ENCODE measurements at places on chromosomes 7 and 10.

DNA sequence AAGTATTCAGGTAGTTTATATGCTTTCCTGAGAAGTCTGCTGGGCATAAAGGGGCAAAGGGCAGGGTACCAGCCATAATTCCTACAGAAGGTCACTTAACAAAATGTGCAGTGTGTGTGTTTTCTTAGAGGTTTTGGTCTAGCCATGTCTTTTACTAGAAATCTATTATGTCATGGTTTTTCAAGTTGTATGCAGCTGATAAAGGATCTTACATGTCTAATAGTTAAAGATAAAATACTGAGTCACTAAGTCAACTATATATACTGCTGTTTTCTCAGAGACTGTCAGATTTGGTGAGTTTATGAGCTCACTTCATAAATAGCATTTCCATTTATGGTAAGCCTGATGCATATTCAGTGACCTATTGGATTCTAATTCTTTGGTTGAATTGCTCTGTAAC, 7.7 kb downstream of the CASP2 start:
- DNase-seq = no peak

- DNase-seq = no peak
Measured at GRCh38 chr10:109773288-109774120, 149.8 kb downstream of the XPNPEP1 start.

- DNase-seq = no peak
Measured at GRCh38 chr7:157470017-157470322, 133.2 kb downstream of the DNAJB6 start.

GRCh38 chr10:45379891-45380540, 6.0 kb downstream of the ALOX5 start:
- DNase-seq = no peak

GRCh38 chr7:44087911-44088838, 5.8 kb upstream of the POLM start:
- no peak for DNase-seq

GRCh38 chr7:138727336-138728099, 26.4 kb upstream of the SVOPL start:
- DNase-seq = no peak

- no peak for DNase-seq
Measured at GRCh38 chr7:157553256-157553655, 216.5 kb downstream of the DNAJB6 start.

DNA sequence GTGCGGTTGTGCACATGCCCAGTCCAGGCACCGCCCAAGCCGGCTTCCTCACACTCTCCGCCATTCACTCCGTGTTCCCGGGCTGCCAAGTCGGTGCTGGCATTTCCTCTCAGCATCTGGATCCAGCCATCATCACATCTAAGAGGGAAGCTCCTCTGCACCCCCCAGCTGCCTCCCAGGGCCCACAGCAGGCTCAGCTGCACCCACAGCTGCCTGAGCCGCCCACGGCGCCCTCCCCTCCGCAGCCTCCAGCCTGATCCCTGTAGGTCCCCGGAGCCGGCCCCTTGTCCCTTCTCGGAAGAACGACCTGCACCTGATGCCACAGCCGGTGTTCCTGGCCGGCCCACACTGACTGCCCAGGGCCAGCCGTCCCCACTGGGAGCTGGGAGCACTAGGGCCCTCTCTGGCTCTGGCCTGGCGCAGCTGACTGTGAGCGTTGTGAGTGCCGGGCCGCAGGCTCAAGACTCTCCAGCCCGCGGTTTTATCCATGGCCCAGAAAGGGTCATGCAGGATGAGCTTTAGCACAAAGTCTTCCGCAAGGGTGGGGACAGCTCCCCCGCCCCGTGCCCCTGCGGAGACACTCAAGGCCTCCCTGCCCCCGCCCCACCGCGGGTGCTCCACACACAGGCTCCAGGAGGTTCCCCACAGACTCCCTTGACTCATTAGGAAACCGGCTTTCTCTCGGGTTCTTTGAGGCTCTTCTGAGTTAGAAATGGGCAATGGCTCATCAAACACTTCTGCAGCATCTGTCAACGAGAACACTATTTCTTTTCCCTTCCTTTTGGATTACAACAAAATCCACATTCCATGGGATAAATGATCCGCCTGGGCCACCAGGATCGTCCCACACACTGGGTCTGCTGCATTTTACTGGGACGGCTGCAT, 31.2 kb downstream of the CFAP46 start:
- DNase-seq = no peak

GRCh38 chr7:158487631-158488151, 99.9 kb downstream of the PTPRN2 start:
- no peak for DNase-seq

DNA sequence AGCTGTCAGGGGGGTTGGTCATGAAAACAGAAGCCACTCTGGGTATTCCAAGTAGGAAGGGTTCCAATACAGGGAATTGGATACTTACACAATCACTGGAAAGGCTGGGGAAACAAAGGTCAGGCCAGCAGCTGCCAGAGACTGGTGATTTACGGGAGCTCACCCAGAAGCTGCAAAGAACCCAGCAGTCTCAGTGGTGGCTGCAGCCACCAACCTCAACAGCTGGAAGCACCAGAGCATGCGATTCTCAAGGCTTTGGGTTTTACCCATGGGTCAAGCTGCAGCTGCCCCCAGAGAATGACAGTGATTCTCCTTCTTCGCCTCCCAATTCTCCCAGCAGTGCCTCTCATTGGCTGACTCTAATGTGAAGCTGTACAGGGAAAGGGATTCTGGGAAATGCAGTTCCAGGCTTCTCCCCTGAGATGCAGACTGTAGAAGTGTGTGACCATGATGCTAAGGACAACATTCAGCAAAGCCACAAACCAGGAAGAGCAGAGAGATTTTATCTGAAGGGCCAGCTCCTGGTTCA, 107.2 kb upstream of the TCF7L2 start:
- no peak for DNase-seq

GRCh38 chr7:2779051-2779450, 65.1 kb downstream of the GNA12 start:
- no peak for DNase-seq

DNA sequence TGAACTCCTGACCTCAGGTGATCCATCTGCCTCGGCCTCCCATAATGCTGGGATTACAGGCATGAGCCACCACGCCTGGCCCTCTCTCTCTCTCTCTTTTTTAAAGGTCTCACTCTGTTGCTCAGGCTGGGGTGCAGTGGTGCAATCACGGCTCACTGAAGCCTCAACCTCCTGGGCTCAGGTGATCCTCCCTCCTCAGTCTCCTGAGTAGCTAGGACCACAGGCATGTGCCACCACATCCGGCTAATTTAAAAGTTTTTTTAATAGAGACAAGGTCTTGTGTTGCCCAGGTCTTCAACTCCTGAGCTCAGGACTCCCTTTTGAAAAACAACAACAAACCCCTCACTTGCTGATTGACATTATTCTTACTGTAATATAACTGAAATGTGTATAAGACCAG, 11.6 kb downstream of the PALD1 start:
- DNase-seq = no peak

GRCh38 chr7:124263232-124263827, 230.5 kb upstream of the TMEM229A start:
- no peak for DNase-seq

GRCh38 chr10:90125456-90126255, 424.3 kb downstream of the KIF20B start:
- no peak for DNase-seq

- no peak for DNase-seq
Measured at GRCh38 chr10:26372513-26373354, 65.4 kb upstream of the APBB1IP start.

DNA sequence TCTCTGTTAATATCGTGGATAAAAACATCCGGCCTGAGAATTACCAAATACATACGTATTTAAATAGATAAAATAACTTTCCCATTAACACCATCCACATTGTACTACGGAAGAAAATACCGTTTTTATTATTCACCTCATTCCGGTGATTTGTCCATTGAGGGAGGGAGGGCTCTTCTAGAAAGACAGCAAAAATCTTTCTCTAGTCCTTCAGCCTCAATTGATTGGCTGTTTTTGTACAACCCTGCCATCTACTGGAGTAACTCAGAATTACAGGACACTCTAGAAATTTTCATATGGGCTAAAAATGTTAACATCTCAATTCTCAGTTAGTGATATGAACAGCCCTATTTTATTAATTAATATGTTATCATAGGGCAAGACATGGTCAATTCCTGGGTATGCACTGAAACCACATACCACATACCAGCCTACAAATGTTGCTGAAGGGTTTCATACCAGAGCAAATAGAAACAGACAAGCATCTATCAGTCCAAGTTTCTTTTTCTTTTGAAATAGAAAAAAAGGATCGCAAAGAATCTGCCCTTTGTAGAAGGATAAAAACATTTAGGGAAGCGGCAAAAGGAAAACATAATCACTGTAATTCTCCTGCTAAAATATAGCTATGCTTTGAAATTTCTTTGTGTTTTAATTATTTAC, 55.8 kb upstream of the CDCA7L start:
- no peak for DNase-seq

GRCh38 chr7:1965579-1966294, 267.0 kb downstream of the MAD1L1 start:
- no peak for DNase-seq

DNA sequence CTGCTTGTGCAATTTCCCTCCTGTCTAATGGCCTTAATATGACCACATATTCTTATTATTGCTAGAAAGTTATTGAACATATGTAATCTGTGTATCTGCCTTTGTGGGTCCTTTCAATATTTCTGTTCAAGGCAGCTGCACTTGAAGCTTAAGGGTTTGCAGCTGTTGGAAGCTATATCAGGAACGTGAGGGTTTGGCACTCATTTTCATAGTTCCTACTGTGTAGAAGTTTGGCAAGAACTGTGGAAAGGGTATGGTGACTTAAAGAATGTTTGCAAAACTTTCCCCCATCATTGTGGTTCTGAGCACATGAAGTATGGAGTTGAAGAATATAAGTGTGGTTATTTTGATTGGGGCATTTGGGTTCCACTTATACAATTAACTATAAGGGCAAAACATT, 144.7 kb upstream of the SEMA3A start:
- DNase-seq = no peak

GRCh38 chr7:47991741-47992311, 12.4 kb upstream of the HUS1 start:
- DNase-seq = peak; percentile 70

DNA sequence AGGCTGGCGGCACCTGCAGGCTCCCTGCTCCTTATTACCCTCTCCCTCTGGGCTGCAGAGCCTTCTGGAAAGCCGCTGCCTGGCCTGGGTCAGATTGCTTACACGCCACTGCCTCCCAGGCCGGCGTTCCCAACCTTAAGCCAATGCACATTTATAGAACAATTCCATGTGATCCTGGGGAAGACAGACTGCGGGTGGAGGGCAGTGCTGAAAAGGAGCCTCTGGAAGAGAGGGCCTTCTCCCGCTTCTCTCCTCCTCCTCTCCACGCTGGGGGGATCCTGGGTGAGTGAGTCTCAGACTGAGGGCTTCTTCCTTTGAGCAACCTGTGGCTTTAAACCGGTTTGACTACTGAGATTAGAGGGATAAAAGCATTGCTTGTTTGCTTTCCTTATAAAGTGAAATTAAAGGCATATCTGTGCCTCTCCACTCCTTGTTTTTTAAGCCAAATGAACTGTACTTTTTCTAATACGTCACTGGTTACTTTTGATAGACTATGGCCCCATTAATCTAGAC, 5.5 kb downstream of the TACC2 start:
- no peak for DNase-seq

DNA sequence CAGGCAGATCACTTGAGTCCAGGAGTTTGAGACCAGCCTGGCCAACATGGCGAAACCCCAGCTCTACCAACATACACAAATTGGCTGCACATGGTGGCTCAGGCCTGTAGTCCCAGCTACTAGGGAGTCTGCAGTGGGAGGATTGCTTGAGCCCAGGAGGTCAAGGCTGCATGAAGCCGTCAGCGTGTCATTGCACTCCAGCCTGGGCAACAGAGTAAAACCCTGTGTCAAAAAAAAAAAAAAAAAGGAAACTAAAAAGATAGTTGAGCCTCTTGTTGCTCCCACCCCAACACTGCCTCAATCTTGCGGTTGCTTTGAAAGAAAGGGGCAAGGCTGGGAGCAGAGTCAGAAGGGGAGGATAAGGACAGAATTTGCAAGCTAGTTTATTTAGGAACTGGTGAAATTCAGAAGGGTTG, 69.9 kb downstream of the SYPL1 start:
- DNase-seq = no peak

- no peak for DNase-seq
Measured at GRCh38 chr7:73504017-73504416, 18.1 kb downstream of the BAZ1B start.

DNA sequence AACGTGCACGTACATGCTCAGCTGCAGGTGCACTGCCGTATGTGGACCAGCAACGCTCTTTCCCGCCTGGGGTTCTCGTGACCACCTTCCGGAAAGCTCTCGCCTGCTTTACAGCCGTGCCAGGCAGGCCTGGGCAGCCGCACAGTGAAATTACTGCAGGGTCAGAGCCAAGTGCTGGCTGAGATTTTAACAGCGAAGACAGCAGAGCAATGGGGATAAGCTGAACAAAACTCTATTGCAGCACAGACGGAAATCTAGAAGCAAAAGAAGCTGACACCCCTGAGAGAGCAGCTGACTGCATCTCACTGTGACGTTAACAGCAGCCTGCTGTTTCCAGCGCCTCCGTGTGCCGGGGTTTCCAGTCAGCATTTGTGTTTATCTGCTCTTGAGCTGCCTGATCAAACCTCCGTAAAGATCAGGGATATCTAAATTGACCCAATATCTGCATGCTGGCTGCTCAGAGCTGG, 179.0 kb downstream of the DIP2C start:
- DNase-seq = no peak

GRCh38 chr10:68348265-68348741, 15.6 kb upstream of the PBLD start:
- peak; percentile 12 for DNase-seq

DNA sequence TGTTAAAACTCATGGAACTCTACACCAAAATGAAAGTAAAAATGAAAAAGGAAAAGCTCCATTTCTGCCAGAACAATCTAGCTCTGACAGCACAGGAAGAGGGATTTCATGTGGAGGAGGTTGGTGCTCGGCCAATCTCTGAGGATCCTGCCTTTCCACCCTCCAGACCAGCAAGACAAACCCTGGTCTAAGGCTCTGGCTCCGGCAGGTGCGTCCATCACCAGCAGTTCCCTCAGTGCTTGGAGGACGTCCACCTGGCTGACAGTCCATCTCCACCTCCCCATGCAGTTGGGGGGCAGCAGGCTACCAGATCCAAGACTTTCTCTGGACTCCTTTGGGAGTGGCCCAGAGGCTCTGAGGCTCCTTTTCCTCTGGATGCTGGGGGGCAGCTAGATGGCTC, 25.0 kb upstream of the LOXL4 start:
- DNase-seq = no peak

- no peak for DNase-seq
Measured at GRCh38 chr10:23065181-23065948, 30.0 kb upstream of the MSRB2 start.
